ENCODE measurements at places on chromosomes 7 and 10.
A peak's percentile ranks its signal among the peaks of the same experiment; 100 is the strongest.

DNA sequence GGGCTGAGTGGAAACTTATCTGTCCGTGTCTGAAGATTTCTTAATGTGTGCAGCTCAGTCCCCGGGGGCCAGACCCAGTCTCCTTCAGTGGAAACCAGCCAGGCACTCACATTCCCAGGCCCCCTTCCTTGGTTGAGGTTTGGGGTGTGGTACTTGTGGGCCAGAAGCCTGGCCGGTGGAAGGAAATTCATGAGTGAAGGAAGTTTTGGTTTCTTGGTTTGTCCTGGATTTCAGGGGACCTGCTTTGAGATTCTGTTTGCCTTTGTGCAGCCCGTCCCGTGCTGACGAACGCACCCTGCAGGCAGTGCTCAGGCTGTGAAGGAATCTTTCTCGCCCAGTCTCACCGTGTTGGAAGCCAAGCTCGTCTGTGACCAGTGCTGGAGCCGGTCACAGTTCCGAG, 2.9 kb downstream of the INPP5A start:
- DNase-seq = peak; percentile 30

- no peak for DNase-seq
Measured at GRCh38 chr10:11208908-11209829, 191.5 kb downstream of the CELF2 start.

DNA sequence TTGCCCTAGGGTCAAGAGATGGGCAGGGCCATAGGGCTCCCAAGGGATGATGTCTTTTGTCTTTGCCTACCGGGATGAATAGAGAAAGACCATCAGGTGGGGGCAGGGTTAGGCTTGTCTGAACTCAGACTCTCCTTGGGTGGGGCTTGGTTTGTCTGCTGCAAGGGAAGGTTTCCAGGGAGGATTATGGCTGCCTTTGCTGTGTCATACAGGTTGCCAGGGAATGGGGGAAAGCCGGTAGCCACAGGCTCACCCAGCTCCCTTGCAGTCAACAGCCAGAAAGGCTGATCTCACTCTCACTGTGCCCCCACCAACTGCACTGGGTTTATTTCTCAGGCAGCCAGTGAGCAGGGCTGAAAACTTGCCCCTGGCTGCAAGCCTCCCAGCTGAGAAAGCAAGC, 253.2 kb downstream of the POLR1F start:
- no peak for DNase-seq

DNA sequence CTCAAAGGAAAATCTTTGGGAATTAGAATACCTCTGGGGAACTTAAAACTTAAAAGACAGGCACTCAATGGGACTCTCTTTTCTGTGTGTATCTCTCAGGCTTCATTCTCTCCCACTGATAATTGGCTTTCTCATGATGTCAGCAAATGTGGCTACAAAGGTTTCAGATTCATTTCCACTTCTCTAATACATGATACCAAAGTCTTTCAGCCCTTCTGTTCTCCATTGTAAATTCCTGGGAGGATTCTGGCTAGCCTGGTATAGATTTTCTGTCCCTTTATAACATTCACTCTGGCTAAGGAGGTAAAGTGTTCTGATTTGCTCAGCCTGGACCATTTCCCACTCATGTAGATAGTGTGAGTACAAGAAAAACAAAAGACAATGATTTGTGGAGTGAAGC, 606.2 kb downstream of the PCDH15 start:
- no peak for DNase-seq

DNA sequence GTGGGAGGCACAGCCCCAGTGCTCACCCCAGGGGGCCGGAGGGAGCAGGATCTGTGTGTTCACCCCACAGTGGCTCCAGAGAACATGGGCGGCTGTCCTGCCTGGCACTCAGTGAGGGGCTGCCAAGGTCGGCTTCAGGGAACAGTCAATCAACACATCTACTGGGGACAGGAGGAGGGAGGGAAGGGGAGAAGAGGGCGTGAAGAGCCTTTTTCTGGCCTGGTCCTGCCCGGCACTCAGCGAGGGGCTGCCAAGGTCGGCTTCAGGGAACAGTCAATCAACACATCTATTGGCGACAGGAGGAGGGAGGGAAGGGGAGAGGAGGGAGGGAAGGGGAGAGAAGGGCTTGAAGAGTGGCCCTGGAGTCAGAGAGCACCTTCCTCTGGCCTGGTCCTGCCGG, 184.9 kb downstream of the ADARB2 start:
- no peak for DNase-seq

- no peak for DNase-seq
Measured at GRCh38 chr7:148290538-148290937, 300.0 kb upstream of the C7orf33 start.

DNA sequence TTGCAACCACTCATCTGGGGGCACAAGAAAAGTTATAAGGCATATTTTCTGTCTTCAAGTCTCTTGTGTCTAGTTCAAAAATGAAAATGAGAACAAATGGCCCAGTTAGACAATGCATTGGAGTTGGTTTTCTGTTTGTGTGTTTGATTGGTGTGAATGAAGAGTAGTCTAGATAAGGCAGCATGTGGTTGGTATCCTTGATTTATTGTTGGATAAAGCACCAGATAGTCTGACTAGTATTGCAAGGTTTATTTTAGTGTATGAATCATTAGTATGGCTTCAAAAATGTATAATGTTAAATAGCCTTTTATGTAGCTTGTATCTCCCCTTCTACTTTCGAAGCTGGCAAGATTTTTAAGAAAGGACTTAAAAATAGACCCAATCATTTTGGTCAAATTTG, 237.3 kb downstream of the CDK14 start:
- DNase-seq = no peak

GRCh38 chr7:141646826-141647480, 55.0 kb downstream of the DENND11 start:
- DNase-seq = peak; percentile 4

DNA sequence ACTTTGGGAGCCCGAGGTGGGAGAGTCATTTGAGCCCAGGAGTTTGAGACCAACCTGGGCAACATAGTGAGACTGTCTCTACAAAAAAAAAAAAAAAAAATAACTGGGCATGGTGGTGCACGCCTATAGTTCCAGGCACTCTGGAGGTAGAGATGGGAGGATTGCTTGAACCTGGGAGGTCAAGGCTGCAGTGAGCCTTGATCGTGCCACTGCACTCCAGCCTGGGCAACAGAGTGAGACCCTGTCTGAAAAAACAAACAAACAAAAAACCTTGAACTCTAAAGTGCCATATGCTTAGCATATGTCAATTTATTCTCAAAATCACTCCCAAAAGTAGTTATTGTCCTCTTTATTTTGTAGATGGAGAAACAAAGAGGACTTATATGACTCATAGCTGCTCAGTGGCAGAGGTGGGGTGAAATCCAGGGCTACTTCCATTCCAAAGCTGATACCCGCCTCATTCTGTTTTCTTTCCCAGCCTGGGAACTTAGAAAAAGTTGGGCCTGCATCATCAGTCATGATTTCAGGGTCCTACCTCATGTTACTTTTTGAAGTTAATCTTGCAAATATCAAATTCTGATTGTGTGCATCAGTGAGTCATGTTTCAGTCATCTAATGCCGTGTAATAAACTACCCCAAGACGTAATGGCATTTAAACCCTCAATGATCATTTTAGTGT, 13.3 kb downstream of the DHTKD1 start:
- DNase-seq = peak; percentile 69

GRCh38 chr10:3538656-3539531, 246.1 kb downstream of the KLF6 start:
- peak; percentile 97 for DNase-seq

- DNase-seq = peak; percentile 77
Measured at GRCh38 chr10:49550563-49550962, 11.6 kb upstream of the ERCC6 start.

DNA sequence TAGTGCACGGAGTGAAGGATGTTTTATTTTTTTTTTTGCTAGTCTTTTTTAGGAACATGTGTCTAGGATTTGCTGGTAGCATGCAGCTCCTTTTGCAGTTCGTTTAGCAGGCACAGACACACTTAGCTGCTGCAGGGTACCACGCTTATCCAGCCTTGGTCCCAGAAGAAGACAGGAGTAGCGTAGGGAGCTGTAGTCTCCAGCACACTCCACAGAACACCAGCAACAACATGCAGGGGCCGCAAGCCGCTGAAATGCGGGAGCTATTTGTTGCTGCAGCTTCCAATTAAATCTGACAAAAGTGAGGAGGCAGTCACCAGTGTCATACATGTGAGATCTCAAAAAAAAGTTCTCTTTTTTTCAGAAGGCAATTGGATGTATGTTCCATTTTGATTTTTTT, 486.2 kb upstream of the KLF6 start:
- no peak for DNase-seq

- no peak for DNase-seq
Measured at GRCh38 chr7:28613262-28613661, 200.9 kb downstream of the CREB5 start.

DNA sequence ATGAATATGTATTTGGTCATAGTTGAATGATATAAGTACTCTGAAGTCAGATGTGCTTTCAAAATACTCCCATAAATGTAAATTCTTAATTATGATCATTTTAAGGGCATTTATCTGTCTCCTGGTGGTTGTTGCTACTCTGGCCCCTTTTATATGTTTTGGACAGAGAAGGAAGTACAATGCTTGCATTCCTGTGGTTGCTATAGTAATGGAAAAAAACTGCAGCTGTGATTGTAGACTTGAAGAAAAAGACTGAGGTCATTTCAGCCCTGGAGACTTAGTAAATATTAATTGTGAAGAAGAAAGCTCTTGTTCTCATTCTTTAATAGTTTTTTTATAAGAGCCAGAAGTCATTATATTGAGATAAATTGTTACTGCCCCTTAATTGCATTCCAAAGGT, 70.2 kb upstream of the FERD3L start:
- DNase-seq = peak; percentile 86

GRCh38 chr10:91271886-91272285, 51.4 kb downstream of the PCGF5 start:
- no peak for DNase-seq

DNA sequence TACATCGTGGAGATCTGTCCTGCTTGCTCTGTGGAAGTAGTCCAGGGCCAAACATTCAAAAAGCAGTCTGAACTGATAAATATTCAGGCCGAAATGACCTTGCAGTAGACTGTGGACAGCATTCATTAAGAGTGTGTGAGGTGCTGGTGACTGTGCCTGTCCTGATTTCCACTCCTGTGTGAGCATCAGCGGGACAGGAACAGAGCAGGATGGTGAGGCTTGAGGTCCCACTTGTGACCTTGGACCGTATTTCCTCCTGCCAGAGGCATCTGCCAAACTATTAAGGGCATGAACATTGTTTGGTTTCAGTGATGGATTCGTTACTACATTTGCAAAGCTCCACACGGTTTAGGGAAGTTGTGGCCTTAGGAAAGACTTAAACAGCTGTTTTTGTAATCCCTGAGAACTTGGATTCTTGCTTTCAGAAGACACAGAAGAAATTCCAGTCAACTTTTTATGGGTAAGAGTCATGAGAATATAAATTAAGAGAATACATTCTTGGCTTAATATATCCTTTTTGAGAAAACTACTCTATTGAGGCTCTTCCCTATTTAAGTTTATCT, 32.8 kb downstream of the CCNY start:
- no peak for DNase-seq

DNA sequence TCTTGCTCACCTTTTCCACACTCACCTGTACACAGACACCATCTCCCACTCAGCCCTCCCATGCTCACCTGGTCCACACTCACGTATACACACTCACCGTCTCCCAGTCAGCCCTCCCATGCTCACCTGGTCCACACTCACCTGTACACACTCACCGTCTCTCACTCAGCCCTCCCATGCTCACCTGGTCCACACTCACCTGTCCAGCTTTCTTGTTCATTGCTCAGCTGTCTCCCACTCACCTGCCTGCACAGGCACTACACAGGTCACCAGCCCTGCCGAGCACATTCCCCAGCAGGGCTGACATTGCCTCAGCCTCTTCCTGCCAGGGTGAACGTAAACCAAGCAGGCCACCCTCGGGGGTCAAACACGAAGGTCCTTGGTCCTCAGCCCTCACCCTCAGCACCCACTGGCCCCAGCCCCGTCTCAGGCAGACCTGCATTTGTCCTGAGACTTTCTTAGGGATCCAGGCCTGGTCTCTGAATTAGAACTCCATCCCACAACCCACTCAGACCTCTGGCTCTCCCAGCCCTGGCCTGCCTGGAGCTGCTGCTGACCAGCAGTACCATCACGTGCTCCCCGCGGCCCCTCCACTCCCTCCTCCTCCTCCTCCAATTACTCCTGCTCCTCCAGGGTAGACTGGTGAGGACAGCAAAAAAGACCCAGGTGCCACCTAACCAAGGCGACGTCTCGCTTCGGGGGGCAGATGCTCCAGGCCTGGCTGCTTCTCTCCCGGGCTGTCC, 12.8 kb upstream of the DNAAF5 start:
- DNase-seq = no peak

DNA sequence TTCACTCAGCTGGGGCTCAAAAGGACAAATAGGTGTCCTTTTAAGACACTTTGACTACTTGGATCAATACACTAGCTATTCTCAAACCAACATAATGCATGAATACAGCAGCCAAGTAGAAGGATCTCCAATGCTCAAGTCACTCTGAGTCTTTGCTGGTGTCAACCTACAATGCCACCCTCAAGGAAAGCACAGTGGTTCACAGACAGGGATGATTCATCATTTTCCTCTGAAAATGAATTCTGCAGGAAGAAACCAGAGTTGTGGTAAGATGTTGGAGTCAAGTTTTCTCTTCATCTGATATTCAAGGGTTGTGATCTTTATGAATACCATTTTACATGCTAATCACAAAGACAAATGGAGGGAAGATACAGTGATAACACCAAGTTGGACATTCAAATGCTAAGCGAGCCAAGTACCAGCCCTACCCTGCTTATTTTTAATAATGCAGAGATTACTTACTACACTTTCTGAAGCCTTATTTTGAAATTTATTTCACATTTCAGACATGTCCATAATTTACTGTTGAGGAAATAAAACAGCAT, 143.1 kb upstream of the FGFR2 start:
- DNase-seq = no peak

GRCh38 chr10:109689785-109690184, 233.5 kb downstream of the XPNPEP1 start:
- DNase-seq = no peak

GRCh38 chr7:35249537-35249907, 4.4 kb downstream of the TBX20 start:
- DNase-seq = no peak

- peak; percentile 59 for DNase-seq
Measured at GRCh38 chr10:78408671-78409472, 375.2 kb downstream of the RPS24 start.

GRCh38 chr7:94177441-94177840, 173.3 kb upstream of the BET1 start:
- no peak for DNase-seq

DNA sequence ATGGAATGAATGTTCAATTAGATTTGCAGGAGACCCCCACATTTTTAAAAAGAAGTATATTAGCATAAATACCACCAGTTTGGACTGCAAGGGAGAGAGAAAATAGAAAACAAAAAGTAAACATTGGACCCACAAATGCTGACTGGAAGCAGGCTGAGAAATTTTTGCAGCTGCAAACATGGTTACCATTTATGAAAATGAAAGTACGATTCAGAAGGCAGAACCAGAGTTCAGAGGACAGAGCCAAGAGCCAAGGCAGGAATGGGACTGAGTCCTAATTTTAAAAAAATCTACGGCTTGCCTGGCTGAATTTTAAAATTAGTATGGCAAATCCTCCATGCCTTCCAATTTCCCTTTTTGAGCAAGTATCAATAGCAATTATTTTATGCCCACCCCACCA, 74.6 kb upstream of the NPS start:
- DNase-seq = no peak

- no peak for DNase-seq
Measured at GRCh38 chr10:64044098-64044497, 522.9 kb downstream of the REEP3 start.

Measured in fibroblast of pulmonary artery (primary cell).